ENCODE measurements at places on chromosomes 3 and 15.

- DNase-seq: no peak
Measured at GRCh38 chr3:17623464-17623863, 119.0 kb downstream of the TBC1D5 start.

GRCh38 chr15:87604857-87605446 is 651.6 kb downstream of the NTRK3 start:
- DNase-seq: no peak

DNA sequence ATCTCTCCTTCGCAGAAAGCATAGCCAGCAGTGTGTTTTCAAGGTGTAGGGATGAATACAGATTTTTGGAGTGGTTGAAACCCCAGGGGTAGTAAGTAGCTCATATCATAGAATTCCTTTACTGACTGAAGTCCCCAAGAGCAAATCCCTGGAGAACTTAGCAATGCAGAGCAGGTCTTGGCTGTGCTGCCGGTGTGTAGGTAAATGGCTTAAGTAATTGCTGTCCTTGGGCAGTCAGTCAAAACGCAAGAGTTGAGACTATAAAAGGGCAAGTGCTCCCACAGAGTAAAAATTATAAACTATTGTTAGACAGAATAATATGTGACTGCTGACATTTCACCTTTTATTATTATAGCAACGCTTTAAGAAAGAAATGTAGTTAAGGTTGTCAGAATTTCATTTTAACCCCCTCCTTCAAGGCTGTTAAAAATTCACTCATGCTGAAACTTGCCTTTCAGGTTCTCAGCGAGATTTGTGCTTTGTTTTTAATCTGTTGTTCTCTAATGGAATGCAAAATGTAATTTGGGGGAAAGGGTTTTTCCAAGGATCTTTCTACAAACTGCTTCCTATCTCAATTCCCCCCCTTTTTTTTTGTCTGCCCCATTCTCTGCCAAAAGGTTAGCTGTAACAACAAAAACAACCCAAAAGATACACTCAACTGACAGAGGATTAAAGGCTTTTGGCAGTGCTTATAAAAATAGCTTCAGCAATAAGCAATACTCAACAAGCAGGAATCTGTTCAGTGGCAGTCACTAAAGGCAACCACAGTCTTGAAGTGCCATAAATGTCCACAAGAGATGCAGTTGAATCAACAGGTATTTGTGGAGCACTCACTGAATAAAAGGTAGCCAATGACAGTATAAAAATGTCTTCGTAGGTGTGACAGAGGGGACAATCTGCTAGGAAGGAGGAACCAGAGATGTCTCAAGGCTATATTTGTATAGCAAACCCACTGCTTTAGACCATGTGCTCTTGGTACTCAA is 105.3 kb downstream of the THRB start:
- no peak for DNase-seq

- no peak for DNase-seq
Measured at GRCh38 chr3:26964836-26965235, 342.3 kb downstream of the LRRC3B start.

DNA sequence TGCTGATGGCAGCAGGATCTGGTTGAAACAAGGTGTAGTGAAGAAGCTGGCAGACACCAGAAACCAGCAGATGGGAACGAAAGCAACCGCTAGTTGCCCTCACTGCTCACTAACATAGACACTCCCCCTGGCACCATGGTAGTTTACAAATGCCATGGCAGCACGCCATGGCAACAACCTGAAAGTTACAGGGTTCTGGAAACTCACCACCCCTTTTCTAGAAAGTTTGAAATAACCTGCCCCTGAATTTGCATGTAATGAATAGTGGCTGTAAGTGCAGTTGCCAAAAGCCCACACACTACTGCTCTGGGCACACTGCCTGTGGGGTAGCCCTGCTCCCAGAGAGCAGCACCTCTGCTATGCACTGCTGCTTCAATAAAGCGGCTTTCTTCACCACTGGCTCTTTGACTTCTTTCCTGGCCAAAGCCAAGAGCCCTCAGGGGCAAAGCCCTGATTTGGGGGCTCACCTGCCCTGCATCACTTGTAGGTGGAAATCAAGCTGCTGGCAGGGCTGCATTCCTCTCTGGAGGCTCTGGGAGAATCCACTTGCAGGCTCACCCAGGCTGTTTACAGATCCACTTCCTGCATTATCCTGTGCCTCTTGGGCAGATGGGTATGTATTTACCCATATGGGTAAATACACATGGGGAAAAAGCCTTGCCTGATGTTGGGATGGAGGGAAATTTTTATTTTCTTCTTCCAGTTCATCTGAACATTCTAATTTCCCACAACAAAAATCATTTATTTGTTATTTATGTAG is 2.0 kb upstream of the GP9 start:
- DNase-seq: no peak

DNA sequence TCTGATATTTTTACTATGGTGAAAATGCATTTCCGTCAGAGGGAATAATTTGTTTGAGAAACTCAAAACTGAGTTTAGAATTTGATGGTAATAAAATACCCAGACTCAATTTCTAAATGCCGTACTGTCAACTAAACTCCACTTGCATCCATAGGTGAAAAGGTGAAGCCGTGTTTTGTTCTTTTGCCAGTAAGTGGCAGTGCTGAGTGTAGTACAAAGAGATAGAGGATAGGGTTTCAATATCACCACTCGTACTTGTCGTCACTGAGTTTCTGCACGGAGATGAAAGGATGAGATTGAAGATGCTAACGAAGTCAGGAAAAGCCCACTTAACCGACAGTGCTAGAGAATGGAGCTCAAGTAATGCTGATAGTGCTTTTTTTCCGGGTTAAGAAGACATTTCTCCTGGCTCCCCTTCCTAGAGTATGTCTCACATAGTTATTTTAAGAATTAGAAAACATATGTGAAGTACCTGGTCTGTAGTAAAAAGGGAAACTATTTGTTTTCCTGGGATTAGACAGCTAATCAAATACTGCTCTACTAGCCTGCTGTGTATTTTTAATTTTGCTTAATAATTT is 345.1 kb downstream of the IL5RA start:
- no peak for DNase-seq

GRCh38 chr15:53535886-53536285 is 223.6 kb downstream of the WDR72 start:
- DNase-seq: no peak

DNA sequence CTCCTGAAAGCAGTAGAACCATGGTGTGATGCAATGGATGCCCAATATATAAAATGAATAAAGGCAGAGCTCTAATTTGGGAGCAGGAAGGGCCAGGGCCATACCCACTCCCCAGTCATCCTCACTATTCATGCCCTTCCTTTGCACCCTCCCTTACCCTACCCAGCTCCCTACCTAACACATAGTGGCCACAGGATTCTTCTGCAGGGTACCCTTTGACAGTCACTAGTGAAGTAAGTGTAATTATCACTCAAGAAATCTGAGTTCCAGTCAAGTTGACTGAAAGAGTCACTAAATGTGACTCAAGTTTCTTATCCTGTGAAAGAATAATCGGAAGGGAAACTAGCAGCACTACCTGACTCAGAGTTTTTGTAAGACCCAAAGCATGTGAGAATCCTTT is 69.2 kb downstream of the RASA2 start:
- no peak for DNase-seq
